ENCODE measurements at places on chromosomes 12 and 14.

DNA sequence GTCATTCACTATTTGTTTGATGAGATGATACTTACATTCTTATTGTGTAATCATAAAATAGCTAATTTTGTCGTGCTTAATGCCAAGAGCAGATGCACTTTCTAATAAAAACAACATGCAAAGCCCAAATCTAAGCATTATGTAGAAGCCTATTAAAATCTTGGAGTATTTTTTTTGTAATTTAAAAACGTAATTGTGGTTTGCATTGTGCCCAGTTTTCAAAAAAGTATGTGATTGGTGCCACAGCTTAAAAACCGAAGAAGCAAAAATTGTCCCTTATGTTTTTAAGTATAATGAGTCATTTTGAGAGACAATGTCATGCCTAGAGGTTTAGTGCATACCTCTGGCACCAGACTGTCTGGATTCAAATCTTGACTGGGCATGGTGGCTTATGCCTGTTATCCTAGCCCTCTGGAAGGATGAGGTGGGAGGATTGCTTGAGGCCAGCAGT, 464.8 kb upstream of the RGS6 start:
- DNase-seq, result no peak

- peak; percentile 72 for DNase-seq
Measured at GRCh38 chr12:29066011-29066588, 83.0 kb upstream of the FAR2 start.

- no peak for DNase-seq
Measured at GRCh38 chr12:71552728-71553501, 110.7 kb downstream of the ZFC3H1 start.

GRCh38 chr12:94427501-94428381, 31.9 kb downstream of the CEP83 start:
- no peak for DNase-seq

- no peak for DNase-seq
Measured at GRCh38 chr12:102960766-102961465, 3.4 kb downstream of the ASCL1 start.

DNA sequence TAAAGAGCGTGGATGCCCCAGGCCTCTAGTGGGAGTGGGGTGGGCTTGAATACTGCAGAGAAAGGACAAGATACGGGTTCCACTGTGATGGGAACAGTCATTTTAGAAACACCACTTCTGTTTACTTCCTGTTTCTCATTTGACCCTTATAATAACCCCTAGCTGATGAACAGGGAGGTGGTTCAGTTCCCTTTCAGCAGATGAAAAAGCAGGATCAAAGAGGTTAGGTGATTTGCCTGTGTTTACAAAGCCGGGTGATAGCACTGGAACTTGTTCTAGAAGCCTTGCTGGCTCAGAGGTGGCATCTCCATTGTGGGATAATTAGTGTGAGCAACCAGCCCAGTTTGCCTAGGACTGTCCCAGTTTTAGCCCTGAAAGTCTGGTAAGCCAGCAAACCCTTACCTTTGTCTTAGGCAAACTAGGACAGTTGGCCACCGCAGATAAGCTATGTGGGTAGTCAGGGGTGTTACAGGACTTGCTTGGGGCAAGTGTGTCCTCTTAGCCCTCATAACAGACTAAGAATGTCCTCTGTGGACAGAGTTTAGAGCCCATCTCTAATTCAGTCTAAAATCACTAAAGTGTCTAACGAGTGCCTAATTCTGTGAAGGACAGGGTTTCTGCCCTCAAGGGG, 7.5 kb upstream of the LRP1-AS start:
- no peak for DNase-seq

GRCh38 chr12:43285159-43285598, 266.8 kb downstream of the ADAMTS20 start:
- DNase-seq, result no peak

- peak; percentile 4 for DNase-seq
Measured at GRCh38 chr14:19878029-19878642, 3.2 kb downstream of the OR4K2 start.

GRCh38 chr14:55964091-55964490, 154.1 kb upstream of the PELI2 start:
- DNase-seq, result no peak

DNA sequence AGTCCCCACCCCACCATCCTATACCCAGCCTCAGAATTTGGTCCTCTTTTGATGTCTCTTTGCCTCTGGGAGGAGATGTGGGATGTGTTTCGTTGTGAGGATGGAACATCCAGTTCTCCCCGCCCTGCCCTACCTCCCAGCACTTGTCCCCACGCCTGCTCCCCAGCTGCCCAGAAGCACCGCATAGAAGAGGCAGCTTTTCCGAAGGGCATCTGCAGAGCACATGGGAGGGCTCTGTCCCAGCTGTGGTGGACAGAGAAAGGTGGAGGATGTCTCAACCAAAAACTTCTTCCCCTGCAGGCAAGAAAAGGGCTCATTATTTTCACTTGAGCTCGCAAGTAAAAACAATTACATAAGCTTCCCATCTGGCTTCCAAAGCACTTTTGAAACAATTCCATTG, 302.6 kb downstream of the PCNX1 start:
- no peak for DNase-seq

DNA sequence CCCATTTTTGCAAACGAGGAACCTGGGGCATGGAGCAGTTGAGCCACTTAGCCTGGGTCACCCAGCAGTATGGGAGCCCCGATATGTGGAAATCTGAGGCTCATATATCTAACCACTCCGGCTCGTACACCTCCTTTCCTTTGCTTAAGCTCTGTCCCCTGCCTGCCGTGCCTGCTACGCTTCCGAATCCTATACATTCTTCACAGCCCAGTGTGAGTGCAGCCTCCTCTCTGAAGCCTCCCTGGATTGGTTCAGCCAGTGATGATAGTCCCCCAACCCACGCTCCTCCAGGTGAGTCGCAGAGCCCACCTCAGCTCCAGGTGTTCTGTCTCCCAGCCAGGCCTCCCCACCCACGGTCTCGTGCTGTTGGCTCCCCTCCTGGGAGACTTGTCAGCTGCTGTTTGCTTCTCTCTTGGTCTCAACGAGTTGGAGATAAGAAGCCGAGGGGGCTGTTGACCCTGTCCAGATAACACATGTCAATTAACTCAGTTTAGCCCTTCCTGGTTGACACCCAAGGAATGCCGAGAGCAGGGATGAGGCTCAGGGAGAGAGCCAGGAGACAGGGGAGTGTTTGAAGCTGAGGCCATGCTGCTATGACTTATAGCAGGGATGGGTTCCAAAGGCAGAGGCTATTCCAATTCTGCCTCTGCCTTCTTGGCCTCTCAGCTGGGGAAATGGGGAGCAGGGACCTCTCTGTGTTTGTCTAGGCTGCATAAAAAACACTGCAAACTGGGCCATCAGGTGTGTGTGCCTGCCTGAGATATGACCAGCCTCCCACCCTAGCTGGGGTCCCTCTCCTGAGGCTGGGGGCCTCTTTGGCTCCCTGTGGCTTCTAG, 19.0 kb downstream of the SDSL start:
- DNase-seq, result no peak

Measured in AML-193 (cell line).